RWPE2 (cell line): ENCODE measurements at places on chromosomes 6 and 20.

GRCh38 chr6:91538622-91539021 is 951.8 kb upstream of the MAP3K7 start:
- DNase-seq = no peak

GRCh38 chr6:138514860-138515540 is 15.7 kb upstream of the NHSL1 start:
- DNase-seq = no peak

GRCh38 chr6:44672841-44673240 is 285.3 kb downstream of the CDC5L start:
- peak; percentile 95 for DNase-seq

GRCh38 chr6:4894049-4894448 is 109.8 kb downstream of the RPP40 start:
- DNase-seq = no peak

DNA sequence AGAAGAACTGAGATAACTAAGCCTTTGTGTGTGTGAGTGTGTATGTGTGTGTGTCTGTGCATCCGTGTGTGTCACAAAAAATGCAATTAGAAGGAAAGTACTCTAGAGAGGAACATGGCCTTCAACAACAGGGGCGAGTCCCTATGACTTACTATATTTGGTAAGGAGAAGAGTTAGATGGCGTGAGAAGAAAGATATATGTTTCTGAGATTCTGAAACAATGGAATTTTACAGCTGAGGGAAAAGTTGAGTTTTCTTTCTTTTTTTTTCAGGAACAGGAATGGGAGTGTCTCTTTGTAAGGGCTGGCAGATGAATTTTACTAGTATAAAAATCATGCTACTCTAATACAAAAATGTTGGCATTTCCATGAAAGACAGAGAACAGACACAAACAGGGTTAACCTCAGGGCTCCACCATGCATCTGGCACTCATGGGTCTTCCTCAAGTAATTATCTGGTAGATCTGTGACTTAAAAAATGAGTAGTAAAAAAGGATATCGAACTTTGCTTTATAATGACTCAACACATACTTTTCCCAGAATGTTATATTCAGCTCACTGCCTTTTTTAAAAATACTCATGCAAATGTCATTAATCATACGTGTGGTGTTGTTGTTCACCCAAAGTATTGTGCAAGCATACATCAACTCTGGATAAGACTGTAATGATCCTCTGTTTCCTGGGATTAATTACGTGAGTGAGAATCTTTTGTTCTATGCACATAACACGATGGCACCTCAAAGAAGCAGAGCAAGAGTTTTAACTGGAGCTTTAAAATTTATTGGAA is 12.8 kb upstream of the SASH1 start:
- no peak for DNase-seq

DNA sequence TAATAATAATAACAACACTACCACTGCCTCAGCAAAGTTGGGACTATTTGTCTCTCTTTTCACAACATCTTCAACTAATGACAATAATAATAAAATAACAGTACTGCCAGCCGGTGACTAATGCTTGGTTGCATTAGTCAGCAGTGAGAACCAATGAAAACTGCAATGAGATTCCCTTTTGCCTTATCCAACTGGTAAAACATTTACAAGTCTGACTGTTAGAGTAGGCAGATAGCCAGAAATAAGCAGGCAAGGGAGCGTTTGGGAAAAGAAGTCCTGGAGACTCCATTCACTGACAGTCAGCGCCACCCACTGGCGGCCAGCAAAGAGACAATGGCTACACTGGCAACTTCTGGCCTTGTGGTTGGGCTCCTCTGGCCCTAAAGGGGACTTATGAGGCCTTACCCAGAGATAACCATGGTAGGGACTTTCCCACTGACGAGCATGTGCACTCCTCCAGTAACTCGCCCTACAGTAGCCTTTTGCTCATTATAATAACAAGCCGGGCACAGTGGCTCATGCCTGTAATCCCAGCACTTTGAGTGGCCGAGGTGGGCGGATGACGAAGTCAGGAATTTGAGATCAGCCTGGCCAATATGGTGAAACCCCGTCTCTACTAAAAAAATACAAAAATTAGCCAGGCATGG is 3.4 kb upstream of the NSFL1C start:
- peak; percentile 85 for DNase-seq

- DNase-seq = no peak
Observed at GRCh38 chr20:41848180-41848579, 230.0 kb upstream of the CHD6 start.

DNA sequence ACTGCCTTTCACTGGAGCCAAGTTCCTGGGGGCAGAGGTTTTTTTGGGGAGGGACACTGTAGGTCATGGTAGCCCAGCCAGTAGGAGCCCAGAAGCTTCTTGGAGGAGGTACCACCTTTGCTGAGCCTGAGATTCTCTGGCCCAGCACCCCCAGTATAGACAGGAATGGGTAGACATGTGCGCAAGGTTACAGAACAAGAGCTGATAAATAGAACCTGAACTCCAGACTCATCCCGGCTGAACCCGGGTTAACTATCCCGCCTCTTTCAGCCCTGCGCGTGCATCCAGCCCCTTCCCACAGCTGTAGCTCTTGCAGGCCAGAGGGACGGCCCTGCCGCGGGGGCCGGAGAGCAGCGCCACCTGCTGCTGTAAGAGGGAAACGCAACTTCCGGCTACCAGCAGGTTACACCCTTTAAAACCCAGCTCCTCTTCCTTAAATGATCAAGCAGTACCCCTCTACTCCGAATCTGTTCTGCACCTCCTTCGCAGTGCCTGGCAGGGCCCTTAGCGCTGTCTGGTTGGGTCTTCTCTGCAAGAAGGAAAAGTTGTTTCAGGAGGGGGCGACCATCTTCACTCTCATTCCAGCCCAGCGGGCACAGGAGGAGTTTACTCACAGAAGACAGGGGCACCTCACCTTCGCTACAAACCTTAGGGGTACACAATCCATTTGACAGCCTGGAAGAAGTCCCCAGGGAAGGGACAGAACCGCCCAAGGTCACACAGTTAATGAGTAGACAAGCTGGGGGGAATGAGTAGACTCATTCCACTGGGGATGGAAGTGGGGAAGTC is 7.5 kb downstream of the SRXN1 start:
- DNase-seq = no peak

DNA sequence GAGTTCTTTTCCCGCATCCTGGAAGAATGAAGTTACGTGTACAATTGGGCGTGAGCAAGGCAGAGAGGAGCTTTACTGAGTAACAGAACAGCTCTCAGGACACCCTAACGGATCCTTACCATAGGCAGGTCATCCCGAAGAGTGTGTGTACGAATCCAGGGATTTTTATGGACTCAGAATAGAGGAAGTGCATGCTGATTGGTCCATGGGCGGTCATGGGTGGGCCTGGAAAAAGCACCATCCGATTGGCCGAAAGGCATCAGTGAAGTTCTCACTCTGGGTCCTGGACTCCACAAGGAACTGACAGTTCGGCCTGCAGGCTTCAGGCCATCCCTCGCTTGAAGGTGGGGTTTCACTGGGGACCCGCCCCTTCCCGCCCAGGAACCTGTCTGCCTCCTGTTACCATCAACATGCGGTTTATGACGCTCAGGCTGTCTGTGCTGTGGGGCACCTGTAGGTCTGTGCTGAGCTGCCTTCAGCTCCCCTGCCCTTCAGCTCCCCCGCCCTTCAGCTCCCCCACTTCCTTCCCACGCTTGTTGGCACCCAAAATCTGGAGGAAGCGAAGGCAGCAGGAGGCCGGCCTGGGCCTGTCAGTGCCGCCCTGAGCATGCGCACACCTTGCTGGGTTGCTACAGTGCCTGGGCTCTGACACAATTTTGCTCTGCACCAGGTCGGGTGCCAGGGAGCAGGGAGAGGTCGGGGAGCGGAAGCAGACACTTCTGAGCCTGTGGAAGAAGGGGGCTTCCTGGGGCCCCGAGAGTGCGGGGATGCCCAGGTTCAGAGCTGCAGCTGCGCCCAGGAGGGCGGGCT is 57.9 kb upstream of the MANEA start:
- DNase-seq = peak; percentile 23

GRCh38 chr6:139013185-139013800 is 15.3 kb upstream of the ABRACL start:
- no peak for DNase-seq

DNA sequence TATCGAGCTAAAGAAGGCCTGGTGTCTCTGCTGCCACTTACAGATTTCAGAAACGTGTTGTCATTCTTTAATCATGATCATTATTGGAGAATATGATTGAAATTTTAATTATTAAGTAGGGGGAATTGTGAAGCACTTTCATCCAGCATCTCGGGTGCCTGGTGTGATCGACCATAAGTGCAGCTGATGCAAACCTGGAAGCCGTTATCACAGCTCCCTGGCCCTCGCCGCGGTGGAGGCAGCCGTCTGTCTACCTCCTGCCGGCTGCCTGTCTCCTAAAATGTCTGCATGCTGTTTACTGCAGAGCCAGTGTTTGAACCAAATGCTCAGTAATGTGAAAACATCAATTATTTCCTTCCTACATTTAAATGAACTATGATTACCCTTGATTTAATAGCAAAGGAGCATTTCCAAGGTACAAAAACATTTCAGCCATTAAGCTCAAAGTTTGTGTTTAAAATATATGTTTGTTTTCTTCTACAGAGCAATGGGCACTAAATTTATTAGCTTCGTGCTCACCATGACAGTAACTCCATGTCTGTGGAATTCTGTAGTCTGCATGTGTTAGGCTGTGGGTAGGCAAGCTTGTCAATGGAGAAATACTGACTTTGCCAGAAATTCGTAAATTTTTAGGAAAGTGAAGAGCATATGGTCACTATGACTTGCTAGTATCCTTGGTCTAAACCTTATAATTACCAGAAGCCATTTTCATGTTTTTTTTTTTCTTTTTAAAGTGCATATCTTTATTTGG is 184.5 kb upstream of the AGPAT4 start:
- DNase-seq = no peak

- no peak for DNase-seq
Observed at GRCh38 chr6:12068899-12069557, 56.9 kb downstream of the HIVEP1 start.

- peak; percentile 61 for DNase-seq
Observed at GRCh38 chr6:146028252-146028795, 538 bp upstream of the GRM1 start.

- no peak for DNase-seq
Observed at GRCh38 chr6:3566812-3567211, 110.0 kb upstream of the SLC22A23 start.

DNA sequence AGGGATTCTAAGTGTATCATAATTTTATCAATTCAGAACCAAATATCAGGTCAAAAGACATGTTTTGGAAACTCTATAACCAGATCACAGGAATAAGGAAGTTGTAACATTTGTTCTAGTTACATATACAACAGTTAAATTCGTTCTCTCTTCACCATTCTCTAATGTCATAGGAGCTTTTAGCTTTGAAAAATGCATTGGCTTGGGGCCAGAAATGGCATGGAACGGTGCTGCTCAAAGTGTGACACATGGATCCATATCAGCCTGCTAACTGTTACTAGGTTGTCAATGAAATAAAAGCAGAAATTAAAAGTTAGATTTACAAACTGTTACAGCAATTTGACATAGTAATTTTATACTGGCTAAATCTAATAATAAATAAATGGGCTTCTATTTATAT is 120.3 kb downstream of the LCA5 start:
- no peak for DNase-seq

DNA sequence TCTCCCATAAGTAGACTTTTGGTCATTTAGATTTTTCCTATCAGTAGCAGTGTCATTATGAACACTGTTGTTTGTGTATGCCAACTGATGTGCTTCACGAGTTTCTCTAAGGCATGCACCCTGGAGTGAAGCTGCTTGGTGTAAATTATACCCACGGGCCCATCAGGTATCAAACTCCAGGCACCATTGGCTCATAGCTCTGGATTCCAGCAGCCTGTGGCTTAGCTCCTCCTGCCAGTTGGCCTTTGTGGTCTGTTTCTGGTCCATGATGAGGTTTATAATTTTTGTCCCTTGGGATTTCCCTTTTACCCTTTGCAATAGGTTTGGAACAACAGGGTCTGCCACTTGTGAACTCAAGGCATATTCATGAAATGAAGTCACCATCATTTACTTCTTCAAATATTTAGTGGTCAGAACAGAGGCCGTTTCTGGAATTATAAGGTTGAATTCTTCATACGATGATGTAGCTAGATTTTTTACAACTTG is 350.5 kb downstream of the PRL start:
- no peak for DNase-seq

DNA sequence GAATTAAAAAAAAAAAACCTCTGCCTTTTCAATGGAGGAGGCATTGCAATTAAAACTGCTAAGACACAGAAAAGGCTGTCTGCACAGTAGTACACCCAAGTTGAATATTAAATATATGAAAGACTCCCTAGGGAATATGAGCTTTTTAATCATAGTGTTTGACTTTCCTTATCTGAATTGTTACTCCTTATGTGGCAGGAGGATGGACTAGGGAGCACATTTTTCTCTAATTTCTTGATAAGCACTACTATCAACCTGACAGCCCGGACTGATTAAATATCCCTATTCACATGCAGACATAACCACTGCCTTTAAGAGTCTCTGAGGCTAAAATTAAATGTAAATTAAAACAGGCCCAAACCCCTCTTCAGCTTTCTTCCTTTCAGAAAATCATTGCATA is 428.6 kb upstream of the GJE1 start:
- no peak for DNase-seq

- DNase-seq = no peak
Observed at GRCh38 chr6:108845145-108845544, 3.1 kb upstream of the ARMC2 start.

DNA sequence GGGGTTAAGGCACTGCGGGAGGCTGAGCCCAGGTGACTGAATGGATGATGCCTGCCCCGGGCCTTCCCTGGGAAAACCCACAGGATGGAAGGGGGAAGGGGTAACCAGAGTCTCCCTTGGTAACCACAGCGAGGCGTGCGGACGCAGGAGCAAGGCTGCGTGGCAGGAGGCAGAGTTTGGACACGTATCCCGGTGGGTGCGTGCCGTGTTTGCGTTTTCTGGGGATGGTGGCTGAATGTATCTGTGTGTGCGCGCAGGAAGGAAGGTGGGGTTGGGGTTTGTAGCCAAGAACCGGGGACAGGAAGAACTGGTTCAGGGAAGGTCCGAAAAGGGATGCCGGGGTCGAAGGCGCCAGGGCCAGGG is 1.8 kb downstream of the MDGA1 start:
- no peak for DNase-seq

GRCh38 chr6:136873748-136874147 is 48.4 kb upstream of the SLC35D3 start:
- no peak for DNase-seq

DNA sequence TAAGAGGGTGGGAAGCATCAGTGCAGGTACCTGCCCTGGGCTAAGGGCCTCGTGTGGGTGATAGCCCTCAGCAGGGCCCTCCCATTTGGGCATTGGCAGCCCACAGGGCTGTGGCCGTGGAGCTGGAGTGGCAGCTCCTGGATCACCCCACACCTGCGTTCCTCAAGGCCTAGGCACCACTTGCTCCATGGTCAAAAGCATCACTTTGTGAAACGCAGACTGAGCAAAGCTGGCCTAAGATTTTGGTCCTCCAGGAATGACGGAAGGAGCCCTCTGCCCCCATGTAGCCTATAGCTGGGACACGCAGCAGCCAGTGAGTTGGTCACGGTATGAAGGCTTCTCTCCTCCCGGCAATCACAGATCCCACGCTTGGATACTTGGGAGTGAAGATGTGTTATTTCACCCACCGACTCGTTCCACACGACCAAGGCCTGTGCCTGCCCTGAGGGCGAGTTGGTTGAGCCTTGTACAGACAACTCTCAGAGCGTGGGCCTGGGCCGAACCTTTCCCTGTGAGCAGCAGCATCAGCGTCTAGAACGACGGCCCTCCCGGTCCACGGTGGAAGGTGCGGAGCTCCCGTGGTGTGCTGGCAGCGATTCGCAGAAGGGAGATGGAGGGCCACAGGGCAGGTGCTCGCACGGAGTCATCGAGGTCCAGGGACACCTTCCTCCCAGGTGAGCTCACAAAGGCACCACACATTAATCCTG is 39.7 kb downstream of the THBS2 start:
- DNase-seq = no peak

- no peak for DNase-seq
Observed at GRCh38 chr6:69790629-69791028, 6.2 kb downstream of the LMBRD1 start.
